ENCODE measurements at places on chromosomes 2 and 18.
A peak's percentile ranks its signal among the peaks of the same experiment; 100 is the strongest.

DNA sequence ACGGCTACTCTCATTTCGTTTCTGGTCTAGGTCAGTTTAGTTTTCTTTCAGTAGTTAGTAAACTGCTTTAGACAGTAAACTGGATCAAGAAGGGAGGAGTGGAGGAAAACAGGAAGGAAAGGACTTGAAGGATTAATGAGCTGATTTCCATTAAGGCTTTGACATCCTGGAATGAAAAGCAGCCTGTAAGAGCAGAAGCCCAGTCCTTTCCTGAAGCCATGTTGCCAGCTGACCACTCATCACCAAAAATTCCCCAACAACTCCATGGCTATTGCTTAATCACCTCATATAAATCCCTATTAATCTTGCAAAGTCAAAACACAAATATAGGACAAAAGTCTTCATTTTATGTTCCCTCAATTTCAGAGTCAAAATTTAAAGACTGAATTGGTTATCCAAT, 113.7 kb upstream of the ZFP36L2 start:
- DNase-seq, result no peak

DNA sequence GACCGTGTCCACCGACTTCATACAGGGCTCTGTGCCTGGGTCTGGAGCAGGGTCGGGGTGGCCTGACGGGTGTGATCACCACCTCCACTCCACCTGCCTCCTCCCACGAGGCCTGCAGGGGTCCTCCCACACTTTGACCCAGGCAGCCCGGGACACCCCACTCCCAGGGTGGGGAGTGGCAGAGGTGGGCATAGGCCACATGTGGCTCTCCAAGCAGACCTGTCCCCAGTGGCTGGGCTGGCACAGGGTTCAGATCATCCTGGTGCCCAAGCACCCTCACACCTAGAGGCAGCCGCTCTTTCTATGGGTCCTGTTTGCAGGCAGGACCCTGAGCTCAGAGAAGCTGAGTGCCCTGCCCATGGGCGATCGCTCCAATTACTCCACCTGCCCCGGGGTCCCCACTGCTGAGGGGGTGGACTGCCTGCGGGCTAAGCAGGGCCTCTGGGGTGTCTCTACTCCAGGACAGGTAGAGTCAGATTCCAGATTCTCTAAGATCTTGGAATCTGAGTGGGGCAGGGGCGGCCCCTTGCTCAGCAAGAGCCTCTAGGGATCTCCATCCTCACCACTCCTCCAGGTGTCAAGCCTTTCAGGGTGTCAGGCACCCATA, 1.4 kb downstream of the NEURL3 start:
- DNase-seq, result no peak

DNA sequence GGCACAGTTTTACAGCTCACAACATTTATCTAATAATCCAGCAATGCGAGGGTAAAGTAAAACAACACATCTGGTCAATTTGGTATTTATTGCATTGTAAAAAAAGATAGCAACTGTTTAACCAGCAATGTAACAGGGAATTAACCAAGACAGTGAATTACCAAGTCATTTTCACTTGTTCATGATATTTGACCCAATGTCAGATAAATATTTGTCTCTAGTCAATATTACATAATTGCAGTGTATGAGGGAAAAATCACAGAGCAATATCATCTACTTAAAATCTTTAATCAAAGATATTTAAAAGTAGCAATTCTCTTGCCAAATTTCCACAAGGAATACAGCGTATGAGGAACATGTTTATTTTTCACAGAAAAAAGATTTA, 1265.1 kb upstream of the CHAC2 start:
- no peak for DNase-seq

DNA sequence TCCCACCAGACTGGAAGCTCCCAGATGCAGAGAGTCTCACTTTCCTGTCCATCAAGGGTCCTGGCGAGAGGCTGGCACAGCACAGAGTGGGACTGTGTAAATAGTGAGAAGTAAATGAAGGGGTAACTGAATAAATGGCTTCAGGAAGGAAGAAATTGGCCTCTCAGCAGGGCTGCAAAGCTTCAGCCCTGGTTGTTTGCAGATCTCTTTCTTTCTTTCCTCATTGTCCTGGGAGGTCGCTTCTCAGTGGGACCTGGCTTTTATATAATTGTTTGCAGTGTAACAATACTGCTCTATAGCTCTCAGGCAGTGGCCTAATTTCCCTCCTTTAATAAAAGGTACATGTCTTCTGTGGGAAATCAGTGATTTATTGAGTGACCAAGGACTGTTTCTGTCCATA, 74.9 kb upstream of the GPR45 start:
- DNase-seq, result peak; percentile 68

DNA sequence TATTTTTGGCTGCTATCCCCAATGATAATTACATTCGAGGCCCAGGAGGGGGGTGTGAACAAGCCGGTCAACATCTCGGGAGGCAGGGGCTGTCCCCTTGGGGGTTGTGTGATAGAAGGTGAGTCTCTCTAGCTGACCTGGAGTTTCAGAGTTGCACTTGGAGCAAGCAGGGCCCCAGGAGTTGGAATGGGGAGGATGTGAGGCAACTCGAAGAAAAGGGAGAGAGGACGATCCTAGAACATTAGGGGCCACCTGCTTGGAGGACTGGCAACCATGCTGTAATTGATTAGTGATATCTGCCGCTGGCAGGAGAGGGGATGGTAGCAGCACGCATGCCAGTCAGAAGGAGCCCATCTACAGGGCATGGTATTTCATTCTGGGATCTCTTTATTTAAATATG, 122.6 kb downstream of the CTIF start:
- no peak for DNase-seq

DNA sequence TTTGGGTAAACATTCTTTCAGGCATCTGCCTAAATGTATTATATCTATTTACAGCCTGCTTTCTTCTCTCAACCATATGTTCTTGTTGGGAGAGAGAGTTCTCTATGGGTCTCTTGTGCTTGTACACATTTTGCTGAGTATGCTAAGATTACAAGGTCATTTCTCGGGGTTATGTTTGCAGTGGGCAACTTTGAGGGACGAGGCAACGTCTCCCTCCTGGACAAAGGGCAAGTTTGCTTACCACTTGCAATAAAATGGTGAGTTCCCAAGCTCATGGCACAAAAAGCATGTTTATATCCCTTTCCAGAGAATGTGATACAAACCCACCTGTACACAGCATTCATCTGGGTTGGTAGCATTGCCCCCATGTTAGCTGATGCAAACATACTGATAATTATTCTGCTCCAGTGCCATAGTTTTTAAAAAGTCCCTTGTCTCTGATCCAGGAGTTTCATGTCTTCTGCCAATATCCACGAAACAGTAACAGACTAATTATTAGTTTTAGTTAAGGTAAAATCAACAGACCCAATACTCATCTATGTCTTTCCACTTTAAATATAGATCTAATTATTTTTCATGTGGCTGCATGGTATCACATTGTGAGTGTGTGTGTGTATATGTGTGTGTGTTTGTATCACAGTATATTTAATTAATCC, 84.2 kb upstream of the MAPK4 start:
- DNase-seq, result no peak

- no peak for DNase-seq
Measured at GRCh38 chr18:1825296-1825695, 746.0 kb downstream of the METTL4 start.

GRCh38 chr2:148794558-148794957, 80.5 kb upstream of the KIF5C start:
- no peak for DNase-seq

- peak; percentile 29 for DNase-seq
Measured at GRCh38 chr18:13382366-13382953, 163.9 kb downstream of the LDLRAD4 start.

GRCh38 chr2:179124282-179124681, 74.3 kb upstream of the CCDC141 start:
- no peak for DNase-seq

DNA sequence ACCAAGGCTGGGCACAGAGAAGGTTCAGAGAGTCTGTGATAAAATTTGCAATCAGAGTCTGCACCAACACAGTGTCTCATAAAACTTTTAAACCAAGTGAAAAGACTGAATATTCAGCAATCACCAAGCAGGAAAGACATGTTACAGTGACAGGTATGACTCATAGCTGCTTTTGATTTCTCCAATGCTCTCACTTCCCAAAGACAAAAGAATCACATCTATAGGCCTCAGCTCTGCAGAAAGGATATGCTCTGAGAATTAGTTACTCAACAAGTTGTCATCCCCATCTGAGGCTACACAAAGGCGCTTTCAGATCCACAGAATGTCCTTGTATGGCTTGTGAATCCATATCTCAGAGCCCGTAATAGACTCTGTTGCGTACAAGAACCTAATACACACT, 92.5 kb downstream of the KCNF1 start:
- DNase-seq, result no peak

GRCh38 chr2:159758239-159758638, 39.8 kb downstream of the CD302 start:
- DNase-seq, result no peak

DNA sequence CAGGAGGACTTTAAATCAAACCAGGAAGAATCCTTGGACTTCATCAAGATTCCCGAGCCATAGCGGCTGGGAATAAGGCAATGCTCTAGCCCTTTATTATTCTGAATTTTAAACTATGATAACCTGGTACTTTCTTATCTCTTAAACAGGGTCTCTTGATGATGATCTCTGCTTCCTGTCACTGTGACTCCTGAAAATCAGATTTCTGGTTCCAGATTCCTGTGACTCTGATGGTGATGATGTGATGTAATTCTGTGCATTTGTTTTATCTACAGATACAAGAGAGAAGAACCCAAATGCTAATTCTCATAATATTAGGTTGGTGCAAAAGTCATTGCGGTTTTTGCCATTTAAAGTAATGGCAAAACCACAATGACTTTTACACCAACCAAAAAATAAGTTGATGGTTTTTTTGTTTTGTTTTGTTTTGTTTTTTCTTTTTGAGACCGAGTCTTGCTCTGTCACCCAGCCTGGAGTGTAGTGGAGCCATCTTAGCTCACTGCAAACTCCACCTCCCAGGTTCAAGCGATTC, 116.3 kb upstream of the CREB1 start:
- no peak for DNase-seq

DNA sequence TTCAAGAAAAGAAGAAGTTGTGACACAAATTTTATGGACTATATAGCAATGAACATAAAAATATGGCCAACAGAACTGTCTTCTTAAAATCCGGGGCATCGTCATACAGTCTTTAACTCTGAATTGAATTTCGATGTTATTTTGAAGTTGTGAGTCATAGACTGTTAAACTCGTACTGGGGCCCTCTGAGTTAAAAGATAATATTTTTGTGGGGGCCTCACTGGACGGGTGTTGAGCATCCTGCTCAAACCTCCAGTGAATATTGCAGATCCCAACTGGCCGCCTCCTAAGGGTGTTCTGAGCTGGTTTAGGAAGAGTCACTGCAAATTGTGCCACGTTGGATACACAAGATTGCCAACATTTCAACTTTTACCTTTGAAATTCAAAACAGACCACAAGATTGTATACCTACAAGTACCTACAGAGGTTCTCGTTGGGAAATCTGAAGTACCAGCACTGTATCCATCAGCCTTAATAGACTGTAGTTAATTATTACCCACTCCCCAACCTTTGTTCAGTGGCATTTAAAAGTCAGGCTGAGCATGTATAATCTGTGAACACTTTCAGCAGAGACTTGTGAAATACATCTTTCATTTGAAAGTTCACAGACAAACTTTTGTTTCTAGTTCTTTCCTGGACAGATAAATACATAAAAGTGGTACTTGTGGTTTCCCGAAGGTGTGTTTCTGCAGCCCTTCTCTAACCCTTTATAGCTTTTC, 27.8 kb downstream of the KLHL23 start:
- DNase-seq, result no peak

DNA sequence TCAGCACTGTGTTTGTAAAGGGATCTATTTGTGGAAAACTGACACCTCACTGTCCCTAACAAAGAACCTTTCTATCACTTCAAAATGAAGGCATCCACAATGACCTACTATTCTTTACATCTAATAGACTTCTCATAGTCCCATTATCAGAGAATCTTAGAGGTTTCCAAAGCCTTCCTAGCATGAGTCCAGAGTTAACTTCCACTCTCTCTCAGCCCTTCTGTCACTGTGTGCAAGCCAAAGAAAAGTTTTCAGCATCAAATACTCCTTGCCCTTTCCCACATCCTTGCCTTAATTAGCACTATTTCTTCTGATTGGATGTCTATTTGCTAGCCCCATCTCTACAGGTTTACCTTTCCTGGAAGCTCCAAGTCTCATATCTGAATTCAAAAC, 178.5 kb downstream of the ERBB4 start:
- DNase-seq, result no peak
